AML-193 (cell line): ENCODE measurements at places on chromosomes 12 and 14.

GRCh38 chr12:40248034-40248433 lies 23.2 kb downstream of the LRRK2 start:
- no peak for DNase-seq

DNA sequence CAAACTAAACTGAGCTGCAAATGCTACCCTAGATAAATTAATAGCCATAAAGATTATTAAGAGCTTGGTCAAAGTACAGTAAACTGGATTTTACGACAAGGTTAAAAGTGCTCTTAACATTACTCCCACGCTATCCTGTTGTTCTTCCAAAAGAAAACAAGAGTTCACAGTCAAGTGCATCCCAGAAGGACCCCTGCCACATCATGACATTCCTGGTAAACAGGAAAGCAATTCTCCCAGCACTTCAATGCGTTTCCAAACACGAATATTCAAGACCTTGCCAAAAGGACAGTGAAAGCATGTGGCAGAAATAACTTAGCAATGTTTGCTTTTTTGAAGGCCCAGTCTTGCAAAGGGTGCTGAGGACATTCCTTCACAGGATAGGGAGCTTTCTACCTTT lies 11.2 kb downstream of the SPRING1 start:
- DNase-seq: no peak

- DNase-seq: no peak
Observed at GRCh38 chr12:65098364-65098763, 22.7 kb downstream of the WIF1 start.

- DNase-seq: no peak
Observed at GRCh38 chr14:68033336-68033932, 213.9 kb downstream of the RAD51B start.

DNA sequence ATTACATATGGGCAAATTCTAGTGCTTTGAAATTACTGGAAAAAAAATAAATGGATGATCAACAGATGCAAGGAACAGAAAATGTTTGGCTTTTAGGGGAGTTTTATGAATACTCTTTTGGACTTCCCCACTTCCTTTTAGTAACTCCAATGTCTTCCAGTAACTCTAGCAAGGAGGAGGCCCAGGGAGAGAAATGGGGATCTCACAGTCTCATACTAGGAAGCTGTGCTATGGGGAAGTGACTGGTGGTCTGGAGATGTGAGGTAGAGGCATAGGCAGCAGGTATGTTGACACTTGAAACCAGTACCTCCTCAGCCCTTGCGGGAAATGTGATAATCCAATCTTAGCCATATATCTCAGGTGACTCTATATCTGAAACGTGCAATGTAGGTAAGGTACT lies 68.1 kb downstream of the CRADD start:
- DNase-seq: no peak

DNA sequence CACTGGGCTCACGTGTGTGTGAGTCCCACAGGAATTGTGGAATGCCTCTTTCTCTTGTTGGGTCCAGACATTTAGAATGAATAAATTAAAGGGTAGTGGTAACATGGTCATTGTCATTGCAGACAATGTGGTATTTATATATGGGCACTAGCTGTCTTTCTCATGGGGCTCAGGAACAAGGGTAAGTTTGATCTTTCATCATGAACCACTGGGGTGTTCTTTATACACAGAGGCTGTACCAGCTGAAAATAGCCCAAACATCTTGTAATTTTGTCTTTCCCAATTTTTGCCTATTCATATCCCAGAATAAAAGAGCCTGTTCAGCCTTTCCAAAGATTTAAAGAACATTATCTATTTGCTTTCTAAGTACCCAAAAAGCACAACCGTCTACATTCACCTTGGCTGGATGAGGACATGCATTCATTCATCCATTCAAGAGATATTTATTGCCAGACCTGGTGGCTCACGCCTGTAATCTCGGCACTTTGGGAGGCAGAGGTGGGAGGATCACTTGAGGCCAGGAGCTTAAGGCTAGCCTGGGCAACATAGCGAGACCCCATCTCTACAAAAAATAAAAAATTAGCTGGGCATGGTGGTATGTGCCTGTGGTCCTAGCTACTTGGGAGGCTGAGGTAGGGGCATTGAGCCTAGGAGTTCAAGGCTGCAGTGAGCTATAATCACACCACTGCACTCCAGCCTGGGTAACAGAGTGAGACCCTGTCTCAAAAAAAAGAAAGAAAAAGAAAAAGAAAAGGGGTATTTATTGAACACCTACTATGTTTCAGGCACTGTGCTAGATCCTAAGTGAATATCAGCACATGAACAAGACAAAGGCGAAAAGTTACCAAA lies 4.4 kb upstream of the FOS start:
- DNase-seq: no peak

DNA sequence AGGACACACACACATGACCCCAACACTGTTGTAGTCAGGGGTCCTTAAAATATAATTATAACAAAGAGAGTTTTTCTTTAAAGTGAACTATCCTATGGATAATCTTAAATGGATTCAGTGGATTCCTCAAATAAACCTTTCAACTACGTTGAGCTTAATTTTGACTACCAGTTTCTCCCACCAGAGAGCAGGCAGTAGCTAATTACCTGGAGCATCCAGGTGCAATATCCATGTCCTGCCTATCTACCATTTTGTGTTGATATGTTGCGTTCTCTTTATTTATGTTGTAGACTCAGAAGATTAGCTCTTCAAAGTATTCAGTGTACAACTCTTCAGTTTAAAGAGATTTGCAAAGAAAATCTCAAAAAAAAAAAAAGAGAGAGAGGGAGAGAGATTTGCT lies 127.2 kb upstream of the GZMB start:
- no peak for DNase-seq

DNA sequence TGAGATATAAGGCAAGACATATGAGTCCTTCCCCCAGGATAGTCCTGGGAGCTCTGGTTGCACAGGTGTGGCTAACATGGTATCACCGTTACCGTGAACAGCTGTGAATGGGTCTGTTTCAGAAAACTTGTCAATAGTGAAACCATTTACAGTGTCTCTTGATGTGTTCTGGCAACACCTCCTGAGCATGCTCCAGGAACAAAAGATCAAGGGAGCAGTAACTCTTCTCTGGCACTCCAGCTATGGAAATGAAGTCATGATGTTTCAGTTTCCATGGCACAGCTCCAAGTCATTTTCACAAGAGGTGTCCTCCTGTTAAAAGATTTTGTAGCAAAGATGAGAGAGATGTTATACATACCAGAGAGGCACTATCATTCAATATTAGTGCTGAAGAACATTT lies 253.7 kb downstream of the SNAPC1 start:
- no peak for DNase-seq

DNA sequence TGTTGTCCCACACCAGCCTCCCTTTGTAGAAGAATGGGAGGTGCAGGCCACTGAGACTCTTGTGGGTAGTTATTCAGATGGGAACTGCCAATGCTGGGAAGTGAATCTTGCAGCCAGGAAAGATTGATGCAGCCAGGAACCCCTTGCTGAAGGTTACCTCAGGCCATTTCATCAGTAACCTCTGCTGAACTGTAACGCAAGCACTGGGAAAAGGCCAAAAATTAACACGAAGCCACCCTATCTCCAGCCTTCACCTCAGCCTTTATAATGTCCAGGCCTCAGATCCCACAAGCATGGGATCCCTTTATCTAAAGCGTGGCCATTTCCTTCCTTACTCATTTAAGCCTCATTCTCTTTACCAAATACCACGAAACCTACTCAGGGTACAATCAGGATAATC lies 211.1 kb downstream of the SPTSSA start:
- DNase-seq: no peak

DNA sequence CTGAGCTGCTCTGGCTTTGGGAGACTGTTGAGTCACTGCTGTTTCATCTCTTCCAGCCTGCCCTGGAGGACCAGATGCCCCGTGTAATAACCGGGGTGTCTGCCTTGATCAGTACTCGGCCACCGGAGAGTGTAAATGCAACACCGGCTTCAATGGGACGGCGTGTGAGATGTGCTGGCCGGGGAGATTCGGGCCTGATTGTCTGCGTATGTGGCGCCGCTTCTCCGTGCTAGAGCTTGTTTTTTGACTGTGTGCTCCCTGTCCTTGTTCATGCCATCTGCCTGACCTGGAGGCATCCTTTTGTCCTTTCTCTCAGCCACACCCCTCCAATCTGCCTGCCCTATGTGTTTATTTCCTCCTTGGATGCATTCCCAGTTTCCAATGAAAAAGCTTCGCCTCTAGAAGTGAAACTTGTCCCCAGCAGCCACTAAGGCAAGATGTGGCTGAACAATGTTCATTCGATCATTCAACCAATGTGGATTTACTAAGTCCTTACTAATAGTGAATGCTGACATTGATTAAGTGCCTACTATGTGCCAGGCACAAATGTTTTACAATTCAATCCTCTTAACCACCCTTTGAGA lies 98.6 kb downstream of the NT5DC3 start:
- no peak for DNase-seq

DNA sequence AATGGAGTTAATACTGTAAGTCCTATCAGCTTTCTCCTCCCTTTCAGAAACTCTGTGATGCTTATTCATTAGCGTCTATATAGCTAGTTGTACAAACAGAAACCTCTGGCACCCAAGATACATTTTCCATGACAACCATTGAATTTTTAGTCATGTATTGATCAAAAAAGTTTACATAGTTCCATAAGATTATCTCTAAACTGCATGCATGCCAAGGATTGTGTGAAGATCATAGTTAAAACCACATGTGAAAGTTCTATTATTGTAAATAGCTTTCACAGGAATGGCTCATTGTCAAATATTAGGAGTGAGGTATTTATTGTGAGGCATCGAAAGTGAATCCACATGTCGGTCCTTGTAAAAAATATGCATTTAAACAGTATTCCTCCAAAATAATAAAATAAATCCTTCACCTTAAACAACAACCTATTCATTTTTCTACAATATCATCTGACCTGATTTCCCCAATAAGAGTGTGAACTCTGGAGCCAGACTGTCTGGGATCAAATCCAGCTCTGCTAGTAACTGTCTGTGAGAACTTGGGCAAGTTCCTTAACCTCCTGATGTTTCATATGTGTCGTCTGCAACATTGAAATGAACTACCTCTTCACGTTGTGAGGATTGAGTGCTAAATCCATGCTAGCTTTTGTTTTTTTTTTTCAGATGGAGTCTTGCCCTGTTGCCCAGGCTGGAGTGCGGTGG lies 10.6 kb upstream of the CDKL1 start:
- DNase-seq: no peak

- no peak for DNase-seq
Observed at GRCh38 chr12:1738446-1738845, 47.6 kb downstream of the ADIPOR2 start.

GRCh38 chr14:69685716-69686115 lies 74.3 kb downstream of the SUSD6 start:
- no peak for DNase-seq

GRCh38 chr12:90290980-90291975 lies 582.6 kb upstream of the ATP2B1 start:
- DNase-seq: no peak

- no peak for DNase-seq
Observed at GRCh38 chr14:100713705-100714104, 13.0 kb upstream of the DLK1 start.

DNA sequence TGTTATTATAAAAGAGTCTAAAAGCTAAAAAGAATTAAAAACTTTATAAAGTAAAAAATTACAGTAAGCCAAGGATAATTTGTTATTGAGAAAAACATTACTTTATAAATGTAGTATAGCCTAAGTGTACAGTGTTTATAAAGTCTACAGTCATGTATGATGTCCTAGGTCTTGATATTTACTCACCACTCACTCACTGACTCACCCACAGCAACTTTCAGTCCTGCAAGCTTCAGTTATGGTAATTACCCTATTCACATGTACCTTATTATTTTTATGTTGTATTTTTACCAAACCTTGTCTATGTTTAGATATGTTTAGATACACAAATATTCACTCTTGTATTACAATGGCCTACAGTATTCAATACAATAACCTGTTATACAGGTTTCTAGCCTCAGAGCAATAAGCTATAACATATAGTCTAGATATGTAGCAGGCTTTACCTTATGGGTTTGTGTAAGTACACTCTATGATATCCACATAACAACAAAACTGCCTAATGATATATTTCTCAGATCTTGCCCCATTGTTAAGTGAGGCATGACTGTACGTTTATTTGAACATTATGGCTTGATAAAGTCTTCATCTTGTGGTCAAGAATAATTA lies 113.7 kb upstream of the KITLG start:
- no peak for DNase-seq

DNA sequence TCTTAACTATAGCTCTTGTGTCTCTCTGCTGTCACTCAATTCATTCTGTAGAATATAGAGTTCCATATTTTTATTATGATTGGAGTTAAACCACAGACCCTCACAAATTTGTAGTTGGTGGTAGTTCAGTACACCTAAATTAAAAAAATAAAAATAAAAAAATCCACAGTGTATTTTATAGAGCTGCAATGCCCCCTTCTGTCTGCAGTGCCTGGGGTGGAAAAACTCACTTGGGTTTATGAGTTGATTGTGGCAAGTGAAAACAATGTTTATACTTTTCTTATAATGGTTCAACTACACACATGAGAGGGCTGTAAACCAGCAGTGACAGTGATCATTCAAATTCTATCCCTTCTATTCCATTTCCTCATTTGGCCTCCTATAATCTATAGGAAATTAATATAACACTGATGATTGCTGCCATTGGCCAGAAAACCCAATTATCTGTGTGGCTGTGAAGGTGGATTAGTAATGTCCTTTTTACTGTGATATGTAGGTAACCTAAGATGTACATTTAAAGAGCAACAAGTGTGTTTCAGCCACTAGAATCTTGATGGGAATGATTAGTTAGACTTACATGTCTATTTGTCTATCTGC lies 166.9 kb upstream of the LRIG3 start:
- DNase-seq: no peak

DNA sequence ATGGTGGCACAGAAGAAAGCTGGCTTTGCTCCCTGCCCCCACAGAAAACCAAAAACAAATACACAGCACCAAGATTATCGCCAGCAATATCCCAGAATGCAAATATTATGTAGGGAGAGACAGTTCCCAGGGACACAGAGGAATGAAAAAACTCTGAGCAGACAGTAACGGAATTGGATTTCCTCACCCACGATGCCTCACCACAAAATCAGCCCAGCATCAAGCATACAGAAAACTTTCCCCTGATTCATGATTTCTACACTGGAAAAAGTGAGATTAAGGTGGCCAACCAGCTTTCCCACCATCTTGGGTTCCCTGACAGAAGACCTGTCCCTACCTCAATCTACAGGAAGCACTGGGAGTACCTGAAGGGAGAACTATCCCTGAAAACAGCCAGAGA lies 36.6 kb downstream of the PARP11 start:
- DNase-seq: no peak

DNA sequence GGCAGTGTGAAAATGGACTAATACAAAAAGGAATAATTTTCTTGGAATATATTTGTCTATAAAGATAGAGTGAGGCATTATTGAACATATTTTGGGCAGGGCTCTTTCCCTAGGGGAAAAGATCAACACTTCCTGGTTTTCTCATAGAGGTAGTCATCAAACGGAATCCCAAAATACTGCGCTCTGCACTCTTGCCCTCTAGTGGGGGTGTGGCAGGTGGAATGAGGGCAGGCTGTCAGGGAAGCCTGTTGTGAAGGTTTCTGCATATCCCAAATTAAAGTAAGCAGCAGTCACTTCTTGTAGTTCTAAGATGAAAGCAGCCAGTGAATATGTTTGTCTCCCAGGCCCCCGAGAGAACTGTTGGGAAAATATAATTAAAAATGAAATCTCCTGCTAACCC lies 666.8 kb upstream of the TMEM132C start:
- DNase-seq: no peak
